ENCODE measurements at places on chromosomes 16 and 17.

- no peak for DNase-seq
Observed at GRCh38 chr16:23500862-23501225, 9.4 kb downstream of the GGA2 start.

- no peak for DNase-seq
Observed at GRCh38 chr16:24471561-24472350, 67.6 kb upstream of the RBBP6 start.

DNA sequence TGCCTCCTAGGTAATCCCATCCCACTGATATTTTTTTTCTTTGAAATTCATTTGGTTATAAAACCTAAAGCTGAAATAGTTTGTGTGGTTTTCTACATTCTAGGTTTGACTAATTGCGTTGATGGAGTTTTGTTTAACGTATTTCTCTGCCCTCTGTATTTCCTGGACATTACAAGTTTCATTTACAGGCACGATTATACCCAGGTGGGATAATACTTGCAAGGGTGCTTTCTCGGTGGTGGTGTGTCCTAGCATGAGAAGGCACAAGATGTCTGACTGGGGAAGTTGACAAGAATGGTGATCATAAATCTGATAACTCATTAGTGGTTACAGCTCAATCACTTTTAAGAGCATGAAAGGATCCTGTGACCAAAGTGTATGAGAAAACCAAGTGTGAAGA is 45.0 kb downstream of the DYNLRB2 start:
- DNase-seq = no peak

GRCh38 chr17:19260958-19261357 is 23.8 kb downstream of the EPN2 start:
- DNase-seq = no peak

DNA sequence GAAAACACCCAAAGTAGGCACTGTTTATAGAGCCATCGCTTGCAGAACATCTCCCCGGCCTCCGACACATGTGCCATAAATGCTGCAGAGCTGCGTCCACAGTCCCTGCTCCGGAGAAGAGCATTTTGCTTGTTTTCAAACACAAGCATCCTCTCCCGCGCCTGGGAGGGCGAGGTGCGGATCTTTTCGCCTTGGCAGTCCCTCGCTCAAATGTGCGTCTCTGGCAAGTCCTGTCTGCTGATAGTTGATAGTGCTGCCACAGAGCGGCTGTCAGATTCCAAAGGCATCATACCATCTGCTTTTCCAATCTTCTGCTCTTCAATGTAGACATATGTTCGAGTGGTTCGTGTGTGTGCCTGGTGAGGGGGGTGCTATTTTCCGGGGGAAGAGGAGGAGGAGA is 603.7 kb downstream of the MAF start:
- no peak for DNase-seq

Data from esophagus squamous epithelium (tissue), 5 donors.